Urinary bladder (tissue), 4 donors: ENCODE measurements at places on chromosomes 1 and 21. TPM values are rescaled to one million over a fixed set of nuclear protein-coding genes. Genes with fewer than 3 reads are reported as not detected.

The ESPN gene
- 0.58 TPM for total RNA-seq

The NR5A2 gene
- total RNA-seq = 9.0 TPM

The FAM110D gene
- total RNA-seq = 1.6 TPM

The ANGPTL3 gene
- not detected for total RNA-seq

The TNFRSF8 gene
- total RNA-seq = 0.26 TPM

- no peak for DNase-seq
These were observed 5.7 kb downstream of the TAL1 start for GRCh38 chr1:47226121-47226838.

GRCh38 chr1:8122477-8123407 is 96.6 kb upstream of the ERRFI1 start:
- DNase-seq = no peak

DNA sequence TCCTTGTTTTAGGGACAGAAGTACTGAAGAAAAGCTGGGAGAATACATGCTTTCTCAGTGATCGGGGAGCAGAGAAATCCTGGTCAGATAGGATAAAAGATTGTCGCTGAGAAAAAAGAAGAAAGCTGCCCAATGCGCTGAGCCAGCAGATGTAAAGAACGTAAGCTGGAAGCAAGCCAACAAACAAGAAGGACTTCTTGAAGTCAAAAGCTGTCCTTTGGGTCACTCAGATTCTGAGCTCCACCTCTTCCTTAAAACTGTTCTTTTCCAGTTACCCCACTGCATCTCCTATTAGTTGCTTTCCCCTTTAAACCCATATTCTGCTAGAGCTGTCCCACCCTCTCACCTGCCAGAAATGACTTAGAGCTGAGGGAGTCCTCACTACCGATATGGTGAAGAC is 64.8 kb downstream of the GPR137B start:
- DNase-seq = no peak

- no peak for DNase-seq
These were observed 29.5 kb upstream of the PGM1 start for GRCh38 chr1:63563745-63564144.

GRCh38 chr1:51058858-51059257 is 43.2 kb upstream of the C1orf185 start:
- DNase-seq = no peak

DNA sequence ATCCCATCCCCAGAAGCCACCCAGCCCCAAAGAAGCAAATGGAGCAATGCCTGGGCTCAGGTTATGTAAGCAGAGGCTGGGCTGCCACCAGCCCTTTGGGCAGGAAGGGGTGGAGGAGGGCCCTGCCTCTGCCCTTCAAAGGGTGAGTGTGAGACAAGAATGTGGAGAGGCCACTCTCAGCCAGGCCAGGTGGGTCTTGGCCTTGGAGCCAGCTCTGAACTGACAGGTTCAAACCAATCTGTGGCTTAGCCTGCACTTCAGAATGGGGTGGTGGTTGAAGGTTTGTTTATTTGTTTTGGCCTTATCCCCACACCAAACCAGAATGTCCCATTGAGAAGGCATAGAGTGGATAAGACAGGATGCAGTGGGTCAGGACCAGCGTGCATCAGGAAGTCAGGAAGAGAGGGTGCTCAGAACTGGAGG is 29.8 kb downstream of the C1orf116 start:
- DNase-seq = no peak

GRCh38 chr1:228101994-228102790 is 933 bp downstream of the C1orf35 start:
- DNase-seq = no peak

DNA sequence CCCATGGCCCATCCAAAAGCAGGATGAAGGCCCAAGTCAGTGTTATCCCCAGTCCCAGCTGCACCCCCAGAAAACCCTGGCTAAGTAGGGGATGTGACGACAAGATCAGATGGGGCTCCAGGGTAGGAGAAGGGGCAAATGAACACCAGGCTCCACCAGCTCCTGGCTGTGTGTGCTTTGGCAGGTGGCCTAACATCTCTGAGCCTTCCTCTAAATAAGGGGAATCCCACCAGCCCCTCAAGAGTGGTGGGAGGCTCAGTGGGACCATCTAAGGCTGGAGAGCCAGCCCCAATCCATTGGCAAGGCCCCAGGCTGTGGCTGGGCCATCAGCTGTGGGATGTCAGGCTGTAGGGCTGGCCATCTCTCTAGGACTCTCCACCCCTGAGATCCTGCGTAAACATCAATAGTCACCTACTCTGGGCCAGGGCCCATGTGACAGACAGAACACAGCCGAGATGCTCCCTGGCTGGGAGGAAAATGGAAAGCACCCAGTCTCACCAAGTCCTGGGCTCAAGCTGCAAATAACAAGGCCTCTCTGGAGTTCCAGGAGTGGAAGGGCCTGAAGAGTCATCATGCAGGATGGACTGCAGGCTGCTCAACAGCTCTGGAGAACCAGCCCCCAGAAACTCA is 7.5 kb downstream of the SDC3 start:
- no peak for DNase-seq

GRCh38 chr21:33419538-33420123 is 16.4 kb downstream of the IFNGR2 start:
- no peak for DNase-seq

DNA sequence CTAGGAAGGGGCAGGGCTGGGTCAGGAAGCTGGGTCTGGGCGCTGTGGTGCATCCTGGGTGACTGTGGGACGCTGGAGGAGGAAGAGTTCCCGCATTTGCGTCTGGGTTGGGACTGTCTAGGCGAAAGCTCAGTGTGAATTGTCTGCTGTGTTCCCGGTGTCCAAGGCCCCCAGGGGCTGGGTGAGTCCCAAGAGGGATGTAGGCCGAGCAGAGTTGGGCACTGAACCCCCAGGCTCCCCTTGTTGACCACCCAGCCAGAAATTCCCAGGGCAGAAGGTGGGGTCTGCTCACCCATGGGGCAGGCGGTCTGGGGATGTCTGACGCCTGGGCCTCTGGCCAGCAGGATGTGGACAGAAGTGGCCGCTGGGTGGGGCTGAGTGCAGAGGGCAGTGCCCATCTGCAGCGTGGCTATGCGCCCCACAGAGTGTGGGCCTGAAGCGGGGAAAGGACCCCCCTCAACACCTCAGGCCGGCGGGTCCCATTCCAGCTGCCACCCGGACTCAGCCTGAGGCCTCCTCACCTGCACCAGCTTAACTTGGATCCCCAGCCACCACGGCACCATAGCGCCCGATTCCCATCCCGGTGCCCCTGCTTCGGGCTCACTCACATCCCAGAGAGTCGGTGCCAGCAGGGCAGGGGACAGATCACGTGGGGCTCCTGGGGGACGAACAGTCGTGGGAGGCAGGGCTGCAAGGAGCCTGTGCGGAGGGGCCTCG is 37.0 kb upstream of the POFUT2 start:
- DNase-seq = no peak

- no peak for DNase-seq
These were observed at the start of gene TAS1R1 for GRCh38 chr1:6554907-6555778. Gene TAS1R1, plus strand, starts transcription at chr1:6555307. Its CDS starts 67 bp downstream, at chr1:6555374.

DNA sequence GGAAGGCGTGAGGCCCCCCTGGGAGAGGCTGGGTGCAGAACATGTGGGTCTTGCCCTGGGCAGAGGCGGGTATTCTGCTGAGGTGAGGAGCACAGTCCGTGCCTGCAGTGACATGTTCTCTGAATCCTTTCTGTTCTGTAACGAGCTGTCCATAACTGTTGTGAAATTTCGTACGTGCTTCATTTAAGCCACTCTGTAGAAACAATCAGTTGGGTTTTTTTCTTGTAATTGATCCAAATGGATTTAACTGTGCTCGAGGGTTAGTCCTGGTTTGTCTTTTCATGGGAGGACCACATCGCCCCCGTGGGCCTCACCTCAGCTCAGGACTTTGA is 45.4 kb upstream of the DIP2A start:
- peak; percentile 10 for DNase-seq
